ENCODE measurements at places on chromosomes 12 and 14.

DNA sequence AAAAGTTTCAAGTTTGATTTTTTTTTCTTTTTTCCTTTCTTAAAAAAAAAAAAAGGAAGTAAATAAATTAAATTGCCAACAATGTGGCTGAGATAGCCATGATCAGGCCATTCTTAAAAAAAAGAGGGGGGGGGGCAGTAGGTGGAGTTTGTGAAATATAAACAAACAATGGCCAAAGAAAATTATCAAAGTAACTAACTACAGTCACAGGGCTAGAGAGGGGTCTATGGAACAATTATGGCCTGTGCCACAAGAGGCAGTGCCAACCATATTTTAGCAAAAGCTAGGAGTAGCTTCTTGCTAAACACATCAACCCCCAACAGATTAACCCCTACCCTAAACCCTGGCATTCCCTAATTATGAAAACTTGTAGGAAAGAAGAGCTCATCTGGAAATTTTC, 16.2 kb upstream of the SMARCC2 start:
- no peak for DNase-seq

DNA sequence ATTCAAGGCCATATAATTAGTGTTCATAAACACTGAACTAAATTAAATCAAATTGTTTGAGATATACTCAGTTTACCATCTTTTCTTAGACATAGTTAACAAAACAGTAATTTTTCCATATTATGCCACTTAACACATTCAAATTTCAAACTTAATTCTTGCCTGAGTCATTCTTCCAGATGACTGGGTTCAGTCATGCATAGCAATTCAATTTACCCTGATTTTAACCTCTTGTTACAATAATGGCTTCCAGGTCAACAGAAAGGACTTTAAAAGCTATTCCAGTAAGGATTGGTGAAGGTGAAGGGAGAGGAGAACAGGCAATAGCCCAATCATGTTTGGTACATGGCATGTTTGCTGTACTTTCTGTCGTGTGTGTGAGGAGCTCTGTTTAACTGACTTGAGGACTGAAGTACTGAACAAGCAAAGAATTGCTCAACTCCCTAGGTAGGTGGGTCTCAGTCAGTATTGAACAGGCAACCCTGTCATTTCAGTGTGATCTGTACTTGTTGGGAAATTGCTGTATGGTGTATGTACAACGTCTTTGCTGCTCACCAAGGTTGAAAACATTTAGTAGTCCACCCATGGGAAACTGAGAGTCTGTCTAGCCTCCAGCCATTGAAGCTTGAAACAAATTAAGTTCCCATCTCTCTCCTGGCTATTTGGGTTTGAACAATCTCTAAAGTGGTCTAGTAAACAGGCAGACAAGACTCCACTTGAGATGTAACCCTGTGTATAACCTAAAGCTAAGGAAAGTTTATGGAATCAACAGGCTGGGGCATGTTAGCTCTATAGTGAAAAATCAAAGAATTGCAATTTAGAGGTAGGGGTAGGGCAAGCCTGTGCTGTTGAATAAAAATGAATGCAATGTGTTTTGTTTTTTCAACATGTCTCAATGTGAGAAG, 327.2 kb downstream of the BTG1 start:
- DNase-seq, result no peak

- no peak for DNase-seq
These were observed 16.5 kb upstream of the SERPINA4 start for GRCh38 chr14:94544726-94545125.

GRCh38 chr12:93128332-93128707, 199.2 kb upstream of the EEA1 start:
- DNase-seq, result no peak

GRCh38 chr14:51242545-51243490, 2.8 kb downstream of the TMX1 start:
- no peak for DNase-seq

- no peak for DNase-seq
These were observed 15.5 kb upstream of the KRR1 start for GRCh38 chr12:75526655-75527511.

DNA sequence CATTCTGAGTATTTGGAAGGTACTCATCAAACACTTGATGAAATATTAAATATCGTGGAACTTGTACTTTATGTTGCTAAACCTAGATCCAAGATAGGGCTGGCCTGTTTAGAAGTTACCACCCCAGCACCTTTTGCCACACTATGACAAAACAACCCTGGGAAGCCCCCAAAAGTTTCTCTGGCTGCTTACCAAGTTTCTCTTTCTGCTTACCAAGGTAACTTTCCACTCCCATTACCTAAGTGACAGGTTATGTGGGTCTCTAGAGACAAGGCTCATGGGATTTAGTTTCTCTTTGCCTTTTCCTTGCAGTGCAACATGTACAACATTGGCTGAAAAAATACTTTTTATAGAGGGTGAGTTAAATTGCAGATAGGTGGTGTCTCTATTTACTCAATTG, 28.9 kb upstream of the PPM1A start:
- no peak for DNase-seq

GRCh38 chr12:66144791-66145754, 14.5 kb upstream of the LLPH start:
- no peak for DNase-seq

- DNase-seq, result no peak
These were observed 39.4 kb downstream of the MAP1LC3B2 start for GRCh38 chr12:116598311-116599284.

DNA sequence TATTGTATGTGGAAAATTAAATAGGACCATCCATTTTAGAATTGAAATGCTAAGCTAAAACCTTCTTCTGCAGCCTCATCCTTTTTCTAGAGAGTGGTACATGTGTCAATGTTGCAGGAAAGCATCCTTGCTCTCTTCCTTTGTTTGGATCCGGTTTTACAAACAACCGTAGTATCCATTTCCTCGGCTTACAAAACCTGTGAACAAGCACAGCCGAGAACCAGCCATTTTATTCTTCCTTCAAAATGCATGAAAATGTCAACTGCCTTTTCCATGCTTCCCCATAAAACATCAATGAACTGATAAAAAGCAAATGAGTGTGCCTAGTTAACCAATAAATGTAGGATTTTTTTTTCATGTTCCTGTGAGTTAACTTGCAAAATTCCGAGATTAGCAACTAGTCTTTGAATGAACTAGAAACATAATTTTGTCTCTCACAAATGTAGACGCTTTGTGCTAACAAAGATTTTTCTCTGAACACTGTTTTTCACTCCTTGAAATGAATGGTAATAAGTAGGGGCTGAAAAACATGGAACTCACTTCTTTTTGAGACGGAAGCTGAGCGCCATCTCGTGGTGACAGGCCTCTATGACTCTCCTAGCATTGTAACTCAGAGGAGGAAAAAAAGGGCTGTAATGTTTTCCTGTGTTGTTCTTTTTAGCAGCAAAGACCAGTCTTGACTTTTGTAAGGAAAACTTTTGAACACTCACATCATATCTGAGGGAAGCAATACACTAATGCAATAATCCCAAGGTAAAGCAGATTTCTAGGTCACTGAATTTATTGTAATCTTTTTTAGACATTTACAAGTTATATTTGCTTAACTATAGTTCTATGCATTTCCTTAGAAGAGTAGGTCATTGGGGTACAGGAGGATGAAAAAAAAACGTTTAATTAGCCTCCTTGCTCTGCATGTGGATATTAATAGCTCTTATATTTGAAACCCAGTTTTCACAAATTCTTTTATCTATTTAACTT, 157.4 kb upstream of the FOXG1 start:
- DNase-seq, result no peak

GRCh38 chr12:49744363-49744885, 3.1 kb downstream of the TMBIM6 start:
- no peak for DNase-seq

DNA sequence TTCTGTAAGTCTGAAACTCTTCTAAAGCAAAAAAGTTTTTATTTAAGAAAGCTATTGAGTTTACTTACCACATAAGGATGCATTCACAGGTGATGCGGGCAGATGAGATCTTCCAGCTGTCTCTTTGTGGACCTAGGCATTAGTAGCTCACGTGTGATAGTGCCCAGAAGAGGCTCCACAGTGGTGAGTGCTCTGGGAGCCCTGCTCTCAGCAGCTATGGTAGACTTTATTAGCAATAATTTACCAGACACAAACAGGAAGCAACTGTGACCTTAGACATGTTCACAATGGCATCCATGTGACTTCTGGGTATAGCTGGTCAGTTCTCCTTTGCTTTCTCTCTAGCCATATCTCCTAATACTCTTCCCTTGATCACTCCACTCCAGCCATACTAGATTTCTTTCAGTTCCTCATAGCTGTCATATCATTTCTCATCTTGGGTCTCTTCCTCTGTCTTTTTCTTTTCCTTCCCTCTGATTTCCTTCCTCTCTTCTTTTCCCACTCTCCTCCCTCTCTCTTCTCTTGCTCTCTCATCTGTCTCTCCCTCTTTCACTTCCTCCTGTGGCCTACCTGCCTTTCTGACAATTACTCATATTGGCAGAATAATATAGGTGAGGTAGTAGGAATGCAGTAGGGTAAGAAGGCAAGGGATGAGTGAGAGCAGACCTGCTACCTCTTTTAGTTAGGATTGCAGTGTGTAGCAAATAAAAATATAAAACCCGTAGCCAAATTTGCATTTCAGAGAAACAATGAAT, 75.2 kb upstream of the SCAF11 start:
- no peak for DNase-seq

GRCh38 chr14:55416866-55417265, 5.2 kb upstream of the ATG14 start:
- DNase-seq, result no peak

DNA sequence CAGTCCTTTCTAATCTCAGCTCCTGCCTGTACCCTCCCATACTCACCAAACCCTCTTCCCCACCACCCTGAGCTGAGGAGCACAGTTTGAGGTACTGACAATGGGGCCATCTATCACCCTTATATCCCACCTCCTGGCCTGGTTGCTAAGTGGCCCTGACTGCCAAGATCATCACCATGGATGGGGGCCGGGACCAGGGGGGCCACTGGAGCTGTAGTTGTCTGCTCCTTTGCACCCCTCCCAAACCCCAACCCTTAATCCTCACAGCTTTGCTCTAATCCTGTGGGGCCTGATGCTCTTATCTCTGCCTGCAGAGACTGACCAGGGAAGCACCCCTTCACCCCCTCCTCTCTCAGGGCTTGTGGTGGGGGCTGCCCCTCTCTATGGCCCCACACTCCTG, 395 bp upstream of the GNB3 start:
- DNase-seq, result no peak

DNA sequence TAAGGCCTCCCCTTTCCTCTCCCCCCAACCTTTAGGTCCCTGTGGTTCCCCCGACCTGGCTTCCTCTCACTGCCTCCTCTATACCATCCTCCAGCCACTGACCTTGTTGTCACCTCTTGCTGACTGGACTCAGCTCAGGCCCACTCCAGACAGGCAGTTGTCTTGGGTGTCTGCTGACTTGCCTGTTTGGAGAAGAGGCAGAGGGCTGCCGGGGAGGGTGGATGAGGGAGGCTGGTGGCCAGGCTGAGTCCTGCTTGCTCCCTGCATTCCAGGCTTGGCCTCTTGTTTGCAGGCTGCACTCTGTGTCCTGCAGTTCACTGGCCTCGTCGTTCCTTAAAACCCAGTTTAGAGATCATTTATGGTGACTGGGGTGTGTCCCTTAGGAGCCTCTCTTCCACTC, 31.0 kb upstream of the RD3L start:
- DNase-seq, result no peak

- DNase-seq, result no peak
These were observed 23.7 kb upstream of the TMCC3 start for GRCh38 chr12:94674051-94674451.

DNA sequence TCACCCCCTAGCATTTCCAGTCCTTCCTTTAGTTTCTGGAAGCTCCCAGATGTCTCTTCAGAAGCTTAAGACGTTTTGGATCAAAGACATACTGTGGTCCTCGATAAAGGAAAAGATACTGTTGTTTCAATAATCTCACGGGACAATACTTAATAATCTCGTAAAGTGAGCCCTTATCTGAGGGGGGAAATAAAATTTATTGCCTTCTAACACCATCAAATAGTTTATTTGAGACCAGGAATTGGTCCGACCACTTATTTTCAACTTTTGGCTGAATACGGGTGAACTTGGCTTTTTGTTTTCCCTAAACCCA, 640 bp upstream of the G2E3 start:
- no peak for DNase-seq

- DNase-seq, result peak; percentile 52
These were observed 2.7 kb upstream of the TSPAN31 start for GRCh38 chr12:57741844-57742738.

DNA sequence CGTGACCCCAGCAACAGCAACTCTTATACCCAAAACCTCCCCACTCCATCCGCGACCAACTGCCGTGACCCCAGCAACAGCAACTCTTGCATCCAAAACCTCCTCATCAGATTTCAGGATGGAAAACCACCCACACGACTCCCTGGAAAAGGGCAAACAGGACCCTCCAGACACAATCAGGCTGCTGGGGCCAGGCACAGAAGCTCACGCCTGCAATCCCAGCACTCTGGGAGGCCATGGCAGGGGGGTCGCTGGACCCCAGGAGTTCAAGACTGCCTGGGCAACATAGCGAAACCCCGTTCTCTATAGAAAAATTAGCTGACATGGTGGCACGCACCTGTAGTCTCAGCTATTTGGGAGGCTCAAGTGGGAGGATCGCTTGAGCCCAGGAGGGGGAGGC, 19.7 kb downstream of the PGAM5 start:
- no peak for DNase-seq

GRCh38 chr12:16636435-16637055, 30.6 kb upstream of the LMO3 start:
- DNase-seq, result no peak

- DNase-seq, result no peak
These were observed 9.7 kb downstream of the NFATC4 start for GRCh38 chr14:24377657-24378056.

DNA sequence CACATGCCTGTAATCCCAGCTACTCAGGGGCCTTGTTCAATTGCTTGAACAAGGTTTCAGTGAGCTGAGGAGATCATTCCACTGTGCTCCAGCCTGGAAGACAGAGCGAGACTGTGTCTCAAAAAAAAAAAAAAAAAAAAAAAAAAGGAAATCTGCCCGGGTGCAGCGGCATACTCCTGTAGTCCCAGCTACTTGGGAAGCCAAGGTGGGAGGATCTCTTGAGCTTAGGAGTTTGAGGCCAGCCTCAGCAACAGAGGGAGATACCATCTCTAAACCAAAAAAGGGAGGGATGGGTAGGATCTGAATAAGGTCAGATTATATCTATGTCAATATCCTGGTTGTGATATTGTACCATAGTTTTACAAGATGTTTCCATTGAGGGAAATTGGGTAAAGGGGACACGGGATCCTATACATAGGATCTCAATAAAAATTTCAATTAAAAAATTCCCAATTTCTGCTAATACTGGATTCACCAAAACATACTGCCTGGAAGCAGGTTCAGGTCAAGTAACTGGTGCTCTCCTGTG, 76.4 kb downstream of the BORCS5 start:
- no peak for DNase-seq
